ENCODE measurements at places on chromosomes 6 and 20. TPM values are rescaled to one million over a fixed set of nuclear protein-coding genes. Genes with fewer than 3 reads are reported as not detected.

DNA sequence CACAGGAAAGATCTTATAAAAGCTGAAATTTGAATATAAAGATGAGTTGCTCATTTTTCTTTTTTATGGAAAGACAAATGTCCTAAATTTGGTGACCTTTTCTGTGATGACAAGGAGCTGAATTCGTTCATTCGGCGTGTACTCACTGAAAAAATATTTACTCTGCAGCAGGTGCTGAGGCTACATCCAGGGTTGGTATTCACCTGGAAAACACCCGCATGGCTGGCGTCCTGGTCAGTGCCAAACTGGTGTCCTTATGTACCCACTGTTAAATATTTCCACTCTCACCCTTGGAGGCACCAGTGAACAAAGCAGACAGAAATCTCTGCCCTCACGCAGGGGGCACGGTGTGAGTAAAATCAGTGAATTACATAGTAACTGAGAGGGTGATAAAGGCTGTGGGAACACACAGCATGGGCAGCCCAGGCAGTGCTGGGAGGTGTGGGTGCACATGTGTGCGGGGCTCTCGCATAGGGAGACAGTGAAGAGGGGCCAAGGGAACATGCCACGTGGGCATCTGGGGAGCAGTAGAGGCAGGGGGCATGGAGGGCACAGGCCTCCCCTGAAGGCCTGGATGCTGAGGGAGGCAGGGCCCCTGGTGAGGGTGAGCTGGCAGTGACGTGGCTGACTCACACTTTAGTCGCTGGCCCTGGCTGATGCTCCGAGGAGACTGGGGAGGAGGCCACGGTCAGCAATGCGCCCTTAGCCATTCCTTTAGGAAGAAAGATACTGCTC is 89.7 kb downstream of the INSM1 start:
- no peak for DNase-seq

Gene PKIB
- total RNA-seq: 2.8 TPM

- no peak for DNase-seq
Measured at GRCh38 chr6:168948990-168949531, 304.6 kb downstream of the THBS2 start.

- no peak for DNase-seq
Measured at GRCh38 chr6:7335519-7335918, 22.5 kb upstream of the SSR1 start.

Gene PRDM13
- total RNA-seq: not detected

GRCh38 chr20:59988141-59988540 is 29.9 kb downstream of the CDH26 start:
- peak; percentile 63 for DNase-seq

DNA sequence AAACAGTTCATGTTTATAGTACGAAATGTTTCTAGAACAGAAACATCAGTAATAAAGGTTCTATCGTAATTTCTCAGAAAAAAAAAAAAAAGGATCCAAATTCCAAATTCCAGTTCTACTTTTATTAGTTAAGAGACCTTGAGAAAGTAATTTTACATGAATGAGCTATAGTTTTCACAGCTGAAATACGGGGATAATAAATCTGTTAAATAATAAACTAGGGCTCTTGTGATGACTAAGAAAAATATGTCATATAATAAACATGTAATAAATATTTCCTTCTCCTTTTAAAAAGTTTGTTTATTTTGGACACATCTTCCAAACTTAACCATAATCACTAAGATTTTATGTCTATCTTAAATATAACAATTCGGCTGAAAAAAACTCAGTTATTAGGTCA is 17.8 kb downstream of the RARS2 start:
- no peak for DNase-seq

- peak; percentile 89 for DNase-seq
Measured at GRCh38 chr20:51128198-51128597, 105.3 kb upstream of the KCNG1 start.

DNA sequence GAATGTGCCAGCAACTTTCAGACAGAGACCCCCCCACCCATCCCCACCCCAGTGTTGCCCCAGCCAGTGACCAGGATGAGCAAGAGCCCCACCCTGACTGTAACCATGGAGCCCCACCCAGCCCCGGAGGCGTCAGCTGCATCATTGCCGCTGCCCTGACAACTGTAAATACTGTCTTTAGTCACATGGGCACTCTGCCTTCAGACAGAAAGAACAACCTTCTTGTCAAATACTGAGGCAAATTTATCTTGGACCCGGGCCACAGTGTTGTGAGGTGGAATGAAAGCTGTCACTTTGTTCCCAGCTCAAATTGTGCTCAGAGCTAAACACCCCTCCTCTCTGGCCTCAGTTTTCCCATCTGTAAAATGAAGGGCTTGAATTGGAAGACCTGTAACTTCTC is 23.7 kb downstream of the MOCS3 start:
- DNase-seq: peak; percentile 88

DNA sequence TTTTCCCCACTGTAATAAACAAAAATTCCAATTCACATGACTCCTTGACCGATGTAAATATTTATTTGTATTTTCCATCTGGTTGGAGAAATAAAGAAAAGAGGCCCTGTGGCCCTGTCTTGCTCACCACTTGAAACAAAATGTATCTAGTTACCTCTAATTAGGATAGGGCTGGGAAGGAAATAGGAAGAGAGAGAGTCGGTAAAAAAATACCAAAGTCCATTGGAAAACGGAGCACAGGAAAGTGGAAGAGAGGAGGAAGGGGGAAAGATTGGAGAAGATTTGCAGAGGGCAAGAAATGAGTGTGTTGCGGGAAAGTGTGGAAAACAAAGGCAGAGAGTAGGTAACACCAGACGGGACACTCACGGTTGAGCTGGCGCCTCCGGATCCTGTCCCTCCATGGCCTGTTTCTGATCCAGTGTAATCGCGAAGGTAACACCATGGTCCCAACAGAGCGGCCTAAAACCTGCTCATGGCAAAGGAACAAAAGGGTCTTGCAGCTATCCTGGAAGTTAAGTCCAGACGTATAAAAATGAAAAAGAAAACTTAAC is 105.8 kb upstream of the RIPOR2 start:
- DNase-seq: no peak

- no peak for DNase-seq
Measured at GRCh38 chr6:52611833-52612232, 35.0 kb upstream of the TRAM2 start.

GRCh38 chr6:152117156-152118133 is 310.0 kb downstream of the ESR1 start:
- DNase-seq: no peak

GRCh38 chr6:111556004-111556403 is 49.7 kb downstream of the TRAF3IP2 start:
- DNase-seq: no peak

DNA sequence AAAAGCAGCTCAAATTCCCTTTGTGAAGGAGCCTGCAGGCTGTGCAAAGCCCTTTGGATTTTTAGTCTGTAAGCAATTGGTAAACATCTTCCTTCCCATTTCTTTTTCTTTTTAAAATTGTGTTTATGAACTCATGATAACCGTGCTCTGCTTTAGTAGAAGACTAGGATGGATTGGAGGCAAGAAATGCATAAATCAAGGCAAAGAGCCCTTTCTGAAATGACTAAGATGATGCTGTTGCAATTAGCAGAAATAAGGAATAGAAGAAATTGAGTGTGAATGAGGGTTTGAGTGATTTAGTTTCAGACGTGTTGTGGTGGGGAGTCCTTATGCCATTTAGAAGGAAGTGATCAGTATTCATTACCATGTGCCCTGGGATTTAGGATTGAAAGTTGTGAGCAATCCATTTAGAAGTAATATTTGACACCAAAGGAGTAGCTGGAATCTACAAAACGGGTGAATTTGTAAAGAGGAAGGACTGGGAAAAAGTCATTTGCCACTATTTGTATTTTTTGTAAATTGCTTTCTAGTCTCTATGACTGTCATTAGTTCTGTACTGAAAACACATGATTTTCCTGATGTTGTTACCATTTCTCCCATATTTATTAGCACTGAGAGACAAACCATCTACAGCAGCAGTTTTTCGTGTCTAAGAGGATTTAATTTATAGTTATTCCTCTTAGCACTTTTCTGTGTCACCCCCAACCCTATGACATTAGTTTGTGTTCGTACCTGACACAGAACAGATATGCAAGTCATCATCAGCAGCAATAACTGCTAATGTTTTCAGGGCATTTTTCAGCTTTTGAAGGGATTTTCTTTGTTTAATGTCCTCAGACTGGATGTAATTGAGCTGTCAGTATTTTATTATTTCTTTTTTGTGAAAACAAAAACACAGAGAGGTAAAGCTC is 265.0 kb downstream of the UTRN start:
- DNase-seq: no peak

Gene HTR1E
- not detected for total RNA-seq

Gene SULF2
- 25.3 TPM for total RNA-seq

- no peak for DNase-seq
Measured at GRCh38 chr6:168450917-168451316, 9.9 kb downstream of the SMOC2 start.

- no peak for DNase-seq
Measured at GRCh38 chr20:199996-200395, 10.5 kb upstream of the DEFB128 start.

DNA sequence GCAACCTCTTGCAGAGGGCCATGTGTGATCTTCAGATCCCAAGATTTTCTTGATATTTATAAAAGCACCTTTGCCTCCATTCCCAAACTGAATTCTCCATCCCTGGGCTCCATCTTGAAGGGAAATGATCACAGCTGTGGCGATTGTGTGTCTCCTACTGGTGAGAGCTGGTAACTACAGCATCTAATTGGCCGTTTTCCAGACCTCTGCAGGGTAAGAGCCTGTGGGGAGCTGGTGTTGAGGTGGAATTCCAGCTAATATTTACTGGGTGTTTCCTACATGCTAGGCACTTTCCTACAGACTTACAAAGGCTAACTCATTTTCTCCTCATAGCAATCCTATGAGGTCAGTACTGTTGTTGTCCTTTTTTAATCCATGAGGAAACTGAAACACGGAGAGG is 59.2 kb upstream of the FNDC1 start:
- peak; percentile 39 for DNase-seq
